CD4-positive, alpha-beta T cell treated with Interleukin-4 for 1 hour (primary cell): ENCODE measurements at places on chromosomes 1 and 21.
A peak's percentile ranks its signal among the peaks of the same experiment; 100 is the strongest.

DNA sequence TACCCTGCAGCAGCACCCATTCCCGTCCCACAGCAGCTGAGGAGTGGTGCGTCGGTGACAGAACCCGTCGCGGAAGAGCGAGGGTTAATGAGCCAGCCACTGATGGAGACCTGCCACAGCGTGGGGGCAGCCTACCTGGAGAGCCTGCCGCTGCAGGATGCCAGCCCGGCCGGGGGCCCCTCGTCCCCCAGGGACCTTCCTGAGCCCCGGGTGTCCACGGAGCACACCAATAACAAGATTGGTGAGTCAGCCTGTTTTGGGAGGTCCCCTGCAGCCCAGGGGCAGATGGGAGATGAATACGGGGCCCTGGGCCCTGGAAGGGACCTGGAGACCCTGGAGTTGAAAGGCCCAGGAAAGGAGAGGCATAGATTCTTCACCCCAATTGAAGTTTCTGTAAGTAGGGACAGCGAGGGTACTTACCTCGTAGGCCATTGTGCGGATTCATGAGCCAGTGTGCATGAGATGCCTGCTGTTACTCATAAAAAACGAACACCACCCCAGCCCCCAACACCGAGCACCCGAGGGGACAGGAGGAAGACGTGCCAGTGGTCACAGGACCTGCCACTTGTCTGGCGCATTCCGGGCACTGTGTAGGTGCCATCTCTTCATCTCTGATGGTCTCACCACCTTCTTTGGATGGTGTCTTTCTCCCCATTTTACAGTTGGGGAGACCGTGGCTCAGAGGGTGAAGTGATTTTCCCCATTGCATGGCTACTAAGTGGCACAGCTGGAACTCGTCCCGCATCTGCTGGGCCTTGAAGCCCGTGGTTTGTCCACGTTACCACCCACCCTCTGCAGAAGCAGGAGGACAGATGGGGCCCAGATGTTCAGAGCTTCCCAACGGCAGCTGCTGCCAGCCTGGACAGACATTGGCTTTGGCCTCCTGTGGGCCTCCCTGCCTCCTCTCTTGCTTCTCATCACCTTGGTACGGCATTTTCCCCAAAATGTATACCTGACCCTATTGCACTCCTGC lies 28.3 kb upstream of the TNFRSF1B start:
- no peak for DNase-seq

DNA sequence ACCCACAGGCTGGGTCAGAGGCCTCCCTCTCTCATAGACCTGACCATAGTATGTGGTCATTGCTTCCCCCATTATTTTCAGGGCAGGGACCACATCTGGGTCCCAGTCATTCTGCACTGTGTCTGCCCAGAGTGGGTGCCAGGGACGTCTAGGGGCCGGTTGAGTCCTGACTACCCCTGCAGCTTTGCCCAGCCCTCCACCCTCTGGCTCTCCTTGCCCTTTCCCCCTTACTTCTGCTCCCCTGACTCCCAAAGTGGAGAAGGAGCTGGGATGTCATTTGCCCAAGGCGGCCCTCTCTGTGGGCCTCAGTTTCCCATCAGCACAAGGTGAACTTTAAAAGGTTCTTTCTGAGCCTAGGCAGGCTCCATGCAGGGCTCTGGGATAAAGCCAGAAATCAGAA lies 4.3 kb upstream of the TTC22 start:
- DNase-seq: no peak

DNA sequence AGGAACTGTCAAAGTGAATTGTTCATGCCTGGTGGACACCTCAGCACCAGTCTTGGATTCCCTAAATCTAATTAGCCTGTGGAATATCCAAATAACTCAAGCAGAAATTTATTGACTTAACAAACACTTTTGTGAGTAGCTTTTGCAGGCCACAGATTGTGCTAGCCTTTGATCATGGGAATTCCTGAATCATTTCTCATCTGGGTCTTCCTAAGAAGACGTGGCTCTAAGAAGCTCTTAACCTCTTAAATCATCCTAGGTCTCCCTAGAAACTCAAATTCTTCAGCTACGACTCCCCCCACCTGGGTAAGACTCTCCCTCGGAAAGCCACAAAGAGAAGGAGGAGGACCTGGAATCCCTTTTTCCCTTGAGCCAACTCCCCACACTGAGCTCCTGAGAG lies 53.8 kb upstream of the PSEN2 start:
- DNase-seq: no peak

- no peak for DNase-seq
Observed at GRCh38 chr1:245054105-245054504, 100.7 kb upstream of the KIF26B start.

- DNase-seq: no peak
Observed at GRCh38 chr21:35988416-35989137, 71.7 kb downstream of the SETD4 start.

DNA sequence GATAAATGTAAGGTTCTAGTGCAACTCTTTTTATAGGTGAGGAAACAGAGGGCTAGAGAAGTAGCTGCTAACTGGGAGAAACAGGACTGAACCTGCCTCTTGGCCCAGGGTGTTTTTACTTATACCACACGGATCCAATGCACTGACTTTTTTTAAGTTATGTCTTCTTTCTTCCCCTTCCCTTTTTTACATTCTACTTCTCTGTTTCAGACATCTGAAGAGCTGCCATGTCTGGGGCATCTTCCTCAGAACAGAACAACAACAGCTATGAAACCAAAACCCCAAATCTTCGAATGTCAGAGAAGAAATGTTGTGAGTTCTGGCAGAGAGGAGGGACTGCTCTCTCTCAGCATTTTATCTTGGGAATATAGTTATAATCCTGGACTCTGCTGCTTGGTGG lies 1.4 kb downstream of the PFKFB2 start:
- DNase-seq: peak; percentile 34

DNA sequence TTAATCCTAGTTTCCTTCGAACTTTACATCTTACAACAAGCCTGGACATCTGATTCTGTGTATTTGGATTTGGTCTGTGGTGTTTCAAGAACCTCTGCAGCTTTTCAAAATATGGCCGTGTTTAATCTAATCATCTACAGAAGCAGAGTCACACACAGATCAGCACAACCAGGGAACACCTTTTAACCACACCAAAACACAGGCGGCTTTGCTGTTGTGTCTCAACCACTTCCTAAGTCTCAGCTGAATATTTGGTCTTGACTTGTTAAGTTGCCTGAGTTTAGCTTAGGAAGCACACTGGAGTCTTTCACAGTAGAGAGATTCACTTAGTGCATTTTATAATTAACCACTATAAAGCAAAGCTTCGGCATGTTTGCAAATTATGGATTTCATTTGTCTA lies 17.1 kb downstream of the ADAMTS5 start:
- DNase-seq: no peak

DNA sequence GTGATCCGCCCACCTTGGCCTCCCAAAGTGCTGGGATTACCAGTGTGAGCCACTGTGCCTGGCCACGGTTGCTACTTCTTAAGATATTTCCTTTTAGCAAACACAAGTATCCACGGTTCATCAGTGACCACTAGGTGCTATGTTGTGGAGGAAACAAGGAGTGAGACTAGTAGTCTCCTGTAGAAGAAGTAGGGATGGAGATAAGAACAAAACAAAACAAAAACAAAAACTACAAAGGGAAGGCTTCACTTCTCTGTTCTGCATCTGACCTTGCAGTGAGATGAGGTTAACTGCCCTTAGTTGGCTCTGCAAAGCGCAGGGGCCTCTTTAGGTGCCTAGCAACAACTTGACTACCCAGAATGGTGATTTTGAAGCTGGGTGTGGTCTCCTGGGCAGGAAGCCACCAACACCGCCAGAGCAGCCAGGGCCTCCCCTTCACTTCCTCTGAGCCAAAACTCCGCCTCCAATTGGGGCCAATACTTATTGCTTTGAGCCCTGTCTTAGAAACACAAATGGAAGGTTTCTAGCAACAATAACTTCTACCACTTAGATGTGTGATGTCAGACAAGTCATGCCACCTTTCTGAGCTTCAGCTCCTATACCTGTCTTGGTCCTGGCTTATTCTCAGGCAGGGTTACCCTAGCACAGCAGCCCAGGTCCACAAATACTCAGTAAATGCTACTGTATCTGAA lies 12.8 kb upstream of the CDC42 start:
- peak; percentile 98 for DNase-seq

- no peak for DNase-seq
Observed at GRCh38 chr1:161153176-161153575, 602 bp upstream of the UFC1 start.

DNA sequence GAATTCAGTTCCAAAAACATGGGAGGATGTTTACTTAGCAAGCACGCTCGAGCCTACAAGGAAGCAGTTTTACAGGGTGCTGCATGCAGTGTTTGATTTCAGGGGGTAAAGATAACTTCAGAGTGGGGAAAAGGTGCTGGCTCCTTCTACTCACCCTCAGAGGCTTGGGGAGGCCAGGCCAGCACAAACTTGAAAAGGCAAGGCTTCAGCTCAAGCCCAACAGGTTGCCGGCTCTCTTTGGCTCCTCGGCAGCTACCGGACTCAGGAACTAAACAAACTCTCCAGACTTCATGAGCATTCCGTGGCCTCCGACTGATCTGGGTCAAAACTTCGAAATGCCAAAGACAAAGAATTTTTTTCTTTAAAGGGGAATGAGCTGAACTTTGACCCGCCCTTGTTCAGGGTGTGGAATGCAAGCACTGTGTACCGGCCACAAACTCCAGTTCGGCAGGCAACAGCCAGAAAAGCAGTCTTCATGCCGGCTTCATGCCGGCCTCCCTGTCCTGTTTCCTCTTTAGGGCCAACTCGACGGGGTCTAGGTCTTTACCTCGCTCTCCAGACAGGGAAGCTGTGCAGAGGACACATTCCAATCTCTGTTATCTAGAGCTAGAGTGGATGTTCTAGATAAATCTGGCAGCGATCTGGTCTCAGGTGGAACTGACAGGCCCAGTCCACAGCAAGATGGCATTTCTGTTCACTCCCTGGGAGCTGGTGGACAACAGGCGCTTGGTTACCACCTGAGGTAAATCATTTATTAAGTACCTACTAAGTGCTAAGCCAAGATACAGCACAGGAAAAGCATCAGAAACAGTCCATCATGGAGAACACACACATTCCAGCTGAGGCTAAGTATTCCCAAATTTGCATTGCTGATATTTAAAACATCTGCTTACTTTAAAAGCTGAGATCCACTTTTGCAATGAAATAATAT lies 75.0 kb downstream of the CD46 start:
- no peak for DNase-seq

DNA sequence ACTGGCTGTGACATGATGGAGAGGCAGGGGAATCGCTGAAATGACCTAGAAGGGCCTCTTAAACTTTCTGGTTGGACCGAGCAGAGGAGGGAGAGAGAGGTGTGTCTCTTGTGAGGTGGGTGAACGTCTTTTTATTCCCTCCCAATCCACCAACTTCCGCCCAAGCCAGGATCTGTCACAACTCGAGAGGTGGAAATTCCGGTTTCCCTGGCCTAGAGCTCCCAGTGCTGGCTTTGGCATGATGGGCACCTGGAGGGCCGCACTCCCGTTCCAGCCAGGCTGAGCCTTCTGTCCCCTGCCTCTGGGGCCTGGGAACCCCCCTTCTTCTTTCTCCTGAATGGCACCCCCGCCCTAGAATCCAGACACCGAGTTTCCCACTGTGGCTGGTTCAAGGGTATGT lies at the start of gene SEMA4A:
Gene SEMA4A, plus strand, starts transcription at position 224 of the 400 bp plus-strand sequence. CDS start 994 bp downstream, outside the sequence.
- no peak for DNase-seq

DNA sequence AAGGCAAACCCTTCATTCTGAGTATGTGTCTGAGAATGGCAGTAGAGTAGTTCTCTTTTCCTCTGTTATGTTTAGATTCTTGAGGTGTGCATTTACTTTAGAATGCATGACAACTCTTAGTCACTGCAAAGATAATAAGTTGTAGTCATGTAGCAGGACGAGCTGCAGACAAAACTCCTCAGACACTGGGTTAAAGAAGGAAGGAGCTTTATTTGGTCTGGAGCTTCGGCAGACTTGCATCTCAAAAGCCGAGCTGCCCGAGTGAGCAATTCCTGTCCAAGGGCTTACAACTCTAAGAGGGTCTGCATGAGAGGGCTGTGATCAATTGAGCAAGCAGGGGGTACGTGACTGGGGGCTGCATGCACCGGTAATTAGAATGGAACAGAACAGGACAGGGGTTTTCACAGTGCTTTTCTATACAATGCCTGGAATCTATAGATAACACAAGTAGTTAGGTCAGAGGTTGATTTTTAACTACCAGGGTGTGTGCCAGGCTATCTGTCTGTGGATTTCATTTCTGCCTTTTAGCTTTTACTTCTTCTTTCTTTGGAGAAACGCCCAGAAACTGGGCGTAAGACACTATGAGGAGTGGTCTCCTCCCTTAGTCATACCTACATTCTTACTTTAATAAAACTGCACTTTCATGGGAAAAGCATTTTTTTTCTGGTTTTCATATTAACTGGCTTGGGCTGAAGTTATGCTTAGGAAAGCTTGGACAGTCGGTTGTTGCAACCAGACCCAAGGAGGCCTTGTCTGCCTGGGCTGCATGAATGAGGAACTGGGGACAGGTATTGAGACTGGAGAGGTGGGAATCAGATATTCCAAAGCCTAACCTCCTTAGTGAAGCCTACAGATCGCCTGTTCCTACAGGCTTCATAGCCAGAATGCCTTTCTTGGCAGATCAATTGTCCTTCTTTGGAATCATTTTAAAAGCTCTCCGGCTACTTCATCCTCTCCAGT lies 115.1 kb downstream of the RHOU start:
- DNase-seq: no peak

DNA sequence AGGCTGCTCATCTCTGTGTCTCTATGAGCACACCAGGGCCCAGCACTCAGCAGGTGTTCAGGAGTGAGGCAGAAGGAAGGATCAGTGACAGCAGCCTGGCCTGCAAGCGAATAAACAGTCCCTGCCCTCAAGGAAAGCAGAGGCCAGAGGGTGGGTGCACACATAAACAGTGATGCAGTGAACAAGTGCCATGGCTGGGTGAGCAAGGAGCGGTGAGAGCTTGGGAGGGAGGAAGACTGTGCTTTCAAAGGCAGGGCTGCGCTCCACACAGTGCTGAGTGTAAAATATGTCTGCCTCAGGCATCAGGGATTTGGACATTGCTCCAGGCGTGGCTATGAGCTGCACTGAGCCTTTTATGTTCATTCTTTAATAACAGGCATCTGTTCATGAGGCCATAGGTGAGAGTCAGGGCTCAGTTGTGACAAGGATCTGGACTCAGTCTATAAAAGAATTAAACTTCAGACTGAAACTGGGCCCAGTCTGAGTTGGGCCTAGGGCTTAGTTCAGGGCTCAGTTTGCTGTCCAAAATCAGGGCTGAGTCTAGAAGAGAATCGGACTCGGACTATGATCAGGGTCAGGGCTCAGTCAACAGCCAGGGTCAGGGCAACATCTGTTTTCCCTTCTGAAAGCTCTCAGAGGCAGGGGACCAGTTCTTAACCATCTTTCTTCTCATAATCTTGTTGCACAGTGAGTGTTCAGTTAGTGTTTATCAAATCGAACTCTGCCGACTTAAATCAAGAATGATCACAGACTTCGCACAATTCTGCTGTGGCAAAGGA lies 213.7 kb downstream of the FOXD2 start:
- DNase-seq: no peak

- DNase-seq: no peak
Observed at GRCh38 chr1:69504730-69505252, 62.9 kb upstream of the LRRC7 start.

- DNase-seq: no peak
Observed at GRCh38 chr1:8083739-8084484, 57.8 kb upstream of the ERRFI1 start.

GRCh38 chr1:181044449-181044966 lies 10.7 kb downstream of the MR1 start:
- DNase-seq: peak; percentile 70
